Left renal pelvis (tissue), 4 donors: ENCODE measurements at places on chromosomes 5 and 9.

DNA sequence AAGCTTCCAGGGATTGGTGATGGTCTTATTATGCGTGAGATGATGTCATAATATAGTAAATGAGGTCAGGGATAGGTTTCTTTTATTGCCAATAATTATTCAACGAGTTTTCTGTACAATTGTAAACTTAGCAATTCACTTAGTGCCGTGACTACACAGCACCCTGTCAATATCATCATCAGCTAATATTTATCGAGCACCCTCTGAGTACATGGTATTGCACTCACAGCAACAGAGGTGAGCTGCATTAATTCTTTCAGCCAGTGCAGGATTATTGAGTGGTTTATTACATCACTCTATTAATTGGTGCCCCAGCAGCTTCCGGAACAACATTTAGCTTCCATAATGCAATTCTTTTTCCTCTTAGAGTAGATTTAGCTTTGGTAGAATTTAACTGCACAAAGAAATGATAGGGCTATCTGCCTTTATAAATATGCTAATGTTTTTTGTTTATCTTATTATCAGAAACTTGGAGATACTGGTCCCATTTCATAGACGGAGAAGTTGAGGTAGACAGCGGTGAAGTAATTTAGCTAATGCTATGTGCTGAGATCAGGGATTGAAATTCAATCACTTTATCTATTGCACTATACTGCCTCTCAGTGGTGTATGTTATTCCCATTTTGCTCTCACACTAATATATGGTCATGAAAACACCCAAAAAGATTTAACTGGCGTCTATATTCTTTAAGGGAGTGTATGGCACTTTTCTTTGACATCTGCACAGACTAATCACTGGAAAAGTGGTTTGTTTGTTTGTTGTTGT, 726.1 kb upstream of the WWC1 start:
- DNase-seq = no peak

GRCh38 chr9:98852961-98853360, 45.5 kb downstream of the GALNT12 start:
- no peak for DNase-seq

DNA sequence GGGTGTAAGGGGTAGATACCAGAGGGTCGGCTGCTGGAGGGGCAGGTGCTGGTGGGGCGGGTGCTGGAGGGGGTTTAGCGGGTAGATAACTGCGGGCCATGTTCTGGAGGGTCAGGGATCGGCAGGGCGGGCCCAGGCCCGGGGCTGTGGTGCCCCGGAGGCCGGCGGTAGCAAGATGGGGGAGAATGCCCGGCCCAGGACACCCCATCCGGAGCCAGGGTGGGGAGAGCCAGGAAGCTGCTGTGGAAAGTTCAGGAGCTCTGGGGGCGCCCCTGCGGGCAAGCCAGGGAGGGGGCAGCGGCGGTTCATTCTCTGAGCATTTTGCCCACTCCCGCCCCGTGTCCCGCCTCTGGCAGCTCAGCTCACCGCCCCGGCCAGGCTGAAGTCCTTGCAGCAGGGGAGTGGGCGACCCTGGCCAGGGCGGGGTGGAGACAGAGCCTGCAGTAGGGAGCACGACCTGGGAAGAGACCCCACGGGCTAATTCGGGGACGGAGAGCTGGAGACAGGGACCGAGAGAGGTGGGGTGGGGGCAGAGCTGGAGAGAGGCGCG, 538 bp downstream of the PRRT1B start:
- DNase-seq = no peak

DNA sequence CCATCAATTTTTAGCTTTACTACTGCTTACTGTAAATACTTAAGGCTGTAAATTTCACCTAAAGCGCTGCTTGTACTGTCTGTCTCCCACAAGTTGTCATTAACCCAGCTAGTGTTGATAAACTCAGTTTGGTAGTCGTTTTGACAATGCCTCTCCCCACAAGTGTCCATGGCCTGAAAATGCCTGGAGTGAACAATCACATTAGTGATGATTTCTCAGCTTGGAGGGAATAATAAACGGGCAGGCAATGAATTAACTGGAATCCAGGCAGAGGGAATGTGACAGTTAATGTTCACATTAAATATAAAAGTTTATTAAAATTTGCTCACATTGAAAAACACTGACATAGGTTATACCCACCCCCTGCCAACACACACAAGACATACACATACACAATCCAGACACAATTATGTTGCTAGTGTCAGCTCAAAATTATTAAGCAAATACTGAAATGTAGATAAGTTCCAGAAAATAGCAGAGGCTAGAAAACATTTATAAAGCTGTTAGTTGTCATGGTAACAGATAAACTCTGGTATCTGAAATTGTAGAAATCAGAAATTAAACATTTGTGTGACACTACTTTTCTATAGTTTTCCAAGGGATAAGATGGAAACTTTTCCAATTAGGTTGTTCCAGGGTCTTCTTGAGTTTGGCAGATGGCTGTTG, 341.9 kb downstream of the DIRAS2 start:
- no peak for DNase-seq

DNA sequence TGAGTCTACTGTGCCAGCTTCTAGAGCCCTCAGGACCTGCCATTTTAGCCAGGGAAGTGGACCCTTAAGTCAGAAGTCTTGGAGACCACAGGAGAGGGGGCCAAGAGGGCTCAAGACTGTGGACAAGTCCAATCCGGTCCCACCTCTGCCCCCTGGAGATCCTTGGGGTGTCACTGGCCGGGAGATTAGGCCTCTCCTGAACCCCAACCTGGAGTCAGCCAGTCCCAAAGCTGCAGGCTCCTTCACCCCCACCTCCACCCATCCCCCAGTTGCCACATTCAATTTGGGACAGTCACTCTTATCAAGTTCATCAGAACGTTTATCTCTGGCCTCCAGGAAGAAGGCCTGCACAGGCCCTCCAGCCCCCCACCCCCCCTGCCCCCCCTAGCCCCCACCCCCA, 290 bp downstream of the SLC23A1 start:
- DNase-seq = no peak

- DNase-seq = no peak
These were observed 277.7 kb upstream of the PTGER4 start for GRCh38 chr5:40402007-40402364.

DNA sequence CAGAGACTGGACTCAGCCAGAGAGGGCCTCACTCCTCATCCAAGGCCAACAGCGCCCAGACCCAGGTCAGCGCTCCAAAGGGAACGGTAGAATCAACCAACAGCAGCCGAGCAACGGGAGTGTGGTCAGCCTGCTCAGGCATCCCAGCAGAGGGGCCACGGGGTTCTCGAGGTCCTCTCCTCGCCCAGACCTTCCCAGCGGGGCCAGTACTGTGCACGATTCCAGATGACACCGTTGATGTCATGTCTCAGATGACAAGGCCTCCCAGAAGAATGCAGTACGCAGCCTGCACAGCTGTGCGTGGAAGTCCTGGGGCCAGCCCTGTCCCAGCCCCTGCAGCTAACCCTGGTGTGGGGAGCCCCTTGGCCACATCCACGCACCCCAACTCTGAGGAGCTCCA, 141.0 kb upstream of the PPP1R26 start:
- no peak for DNase-seq

GRCh38 chr9:117722108-117722761, 18.0 kb downstream of the TLR4 start:
- no peak for DNase-seq

- no peak for DNase-seq
These were observed 13.9 kb downstream of the LHFPL2 start for GRCh38 chr5:78634634-78635033.

- no peak for DNase-seq
These were observed 47.7 kb downstream of the FTMT start for GRCh38 chr5:121899346-121899745.

DNA sequence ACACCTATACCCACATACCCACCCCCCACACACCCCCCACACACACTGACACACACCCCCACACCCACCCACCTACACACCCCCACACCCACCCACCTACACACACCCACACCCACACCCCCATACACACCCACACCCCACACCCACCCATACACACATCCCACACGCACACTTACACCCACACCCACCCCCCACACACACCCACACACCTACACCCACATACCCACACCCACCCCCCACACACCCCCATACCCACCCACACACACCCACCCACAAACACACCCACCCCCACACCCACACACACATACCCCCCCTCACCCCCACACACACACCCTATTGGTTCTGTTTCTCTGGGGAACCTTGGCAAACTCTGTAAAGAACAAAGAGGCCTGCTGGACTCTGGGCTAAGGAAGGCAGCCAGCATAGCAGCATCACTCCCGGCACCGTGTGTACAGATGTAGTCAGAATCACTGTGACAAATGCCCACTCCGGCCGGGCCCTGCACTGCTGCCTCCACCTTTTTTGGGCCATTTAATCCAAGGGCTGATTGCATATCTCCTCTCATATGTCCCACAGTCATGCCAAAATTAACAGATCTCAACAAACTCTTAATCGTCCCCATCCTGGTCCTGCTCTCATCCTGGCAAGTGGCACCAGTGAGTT, 42.3 kb downstream of the COL23A1 start:
- DNase-seq = no peak

DNA sequence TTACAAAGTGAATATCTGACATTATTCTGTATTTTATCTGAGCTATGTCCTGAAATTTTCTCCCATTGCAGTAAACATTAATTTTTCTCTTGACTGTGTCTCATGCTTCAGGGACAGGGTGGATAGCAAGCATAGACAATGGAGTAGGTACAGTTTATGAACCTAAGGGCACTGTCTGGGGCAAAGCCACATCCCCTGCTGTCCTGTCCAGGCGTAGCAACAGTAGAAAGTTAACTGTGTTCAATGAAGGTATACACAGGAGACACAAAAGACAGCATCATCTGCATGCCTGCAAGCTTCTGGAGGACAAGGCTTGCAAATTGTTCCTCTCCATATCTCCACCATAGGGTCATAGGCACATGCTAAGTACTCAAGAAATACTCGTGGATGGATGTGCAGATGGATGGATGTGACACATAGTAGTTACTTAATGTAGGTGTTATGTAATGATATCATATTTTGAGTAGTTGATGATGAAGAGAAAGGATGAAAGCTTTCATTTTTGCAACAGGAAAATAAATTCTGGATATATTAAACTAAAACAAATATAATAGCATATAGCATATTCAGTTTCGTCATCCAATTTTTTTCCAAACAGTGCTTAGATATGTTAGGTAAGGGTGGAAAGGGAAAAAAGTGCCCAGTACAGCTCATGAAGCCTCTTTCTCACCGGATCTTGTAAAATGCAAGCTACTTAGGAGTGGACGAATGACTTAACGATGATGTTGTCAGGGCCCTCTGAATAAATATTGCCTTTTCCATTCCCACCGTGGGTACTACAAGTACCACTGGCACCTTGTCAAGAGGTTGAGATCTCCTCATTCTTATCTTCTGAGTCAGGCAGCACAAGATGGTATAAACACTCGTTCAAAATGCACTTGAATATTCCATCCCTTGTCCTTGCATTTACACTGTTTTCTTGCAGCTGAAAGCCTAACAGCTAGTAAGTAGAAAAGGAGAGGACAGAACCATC, 19.9 kb upstream of the ZSWIM6 start:
- no peak for DNase-seq

DNA sequence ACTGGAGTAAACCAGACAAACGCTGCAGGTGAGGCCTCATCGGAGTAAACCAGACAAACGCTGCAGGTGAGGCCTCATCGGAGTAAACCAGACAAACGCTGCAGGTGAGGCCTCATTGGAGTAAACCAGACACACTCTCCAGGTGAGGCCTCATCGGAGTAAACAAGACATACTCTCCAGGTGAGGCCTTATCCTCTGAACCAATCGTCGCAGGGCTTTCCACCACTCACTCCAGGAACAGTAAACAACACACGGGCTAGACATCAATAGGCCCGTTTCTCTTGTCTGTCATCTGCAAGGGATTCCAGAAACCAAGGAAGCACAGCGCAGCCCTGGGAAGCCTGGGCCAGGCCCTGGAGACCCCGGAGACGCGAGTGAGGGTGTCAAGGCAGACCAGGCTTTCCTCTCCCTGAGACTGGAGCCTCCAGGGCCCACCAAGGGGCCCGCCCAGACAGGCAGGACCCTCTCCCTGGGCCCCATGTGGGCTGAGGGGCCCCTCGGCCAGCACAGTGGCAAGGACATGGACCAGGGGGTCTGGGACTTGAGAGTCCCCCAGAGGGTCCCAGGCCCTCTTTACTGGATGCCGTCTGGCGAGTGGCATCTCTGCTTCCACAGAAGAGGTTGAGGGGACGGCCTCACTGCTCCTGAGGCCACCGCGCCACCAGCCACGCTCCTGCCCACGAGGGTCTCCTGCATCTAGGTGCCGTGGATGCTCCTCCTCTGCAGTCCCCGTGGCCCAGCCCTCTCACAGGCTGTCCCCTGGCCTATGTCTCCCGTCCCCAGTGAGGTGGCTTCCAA, 26.4 kb upstream of the NSMF start:
- no peak for DNase-seq

- DNase-seq = no peak
These were observed 236.3 kb downstream of the NSG2 start for GRCh38 chr5:174281855-174282254.

DNA sequence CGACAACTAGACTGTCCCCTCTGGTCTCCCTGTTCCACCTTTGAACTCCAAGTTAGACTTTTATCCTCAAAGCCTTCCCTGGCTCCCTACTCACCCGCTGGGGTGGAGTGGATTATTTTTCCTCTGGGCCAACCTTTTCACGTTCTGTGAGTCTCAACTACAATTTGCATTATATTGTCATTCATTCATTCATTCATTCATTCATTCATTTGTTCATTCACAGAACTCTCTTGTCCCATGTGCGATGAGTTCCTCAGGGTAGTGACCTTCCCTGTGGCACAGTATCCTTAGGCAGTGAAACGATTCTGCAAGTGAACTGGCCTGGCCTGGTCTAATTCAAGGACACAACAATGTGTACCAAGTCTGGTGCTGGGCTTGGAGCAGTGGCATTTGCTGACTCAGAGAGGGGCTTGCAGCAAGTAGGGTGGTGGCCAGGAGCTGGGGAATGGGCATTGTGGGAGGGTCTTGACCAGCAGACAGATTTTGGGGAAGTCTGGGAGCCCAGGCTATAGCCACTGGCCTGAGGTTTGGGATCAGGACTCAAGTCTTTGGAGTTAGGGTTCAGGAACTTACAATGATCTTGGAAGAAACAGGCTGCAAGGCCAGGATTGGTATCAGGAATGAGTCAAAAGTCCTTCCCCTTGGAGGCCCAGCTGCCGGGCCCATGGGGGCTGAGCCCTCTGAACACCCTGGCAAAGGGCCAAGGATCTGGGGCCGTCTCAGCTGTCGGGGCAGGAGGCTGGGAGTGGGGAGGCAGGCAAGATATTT, 37.2 kb upstream of the COL15A1 start:
- no peak for DNase-seq

GRCh38 chr5:95609711-95610110, 10.2 kb upstream of the GPR150 start:
- no peak for DNase-seq

DNA sequence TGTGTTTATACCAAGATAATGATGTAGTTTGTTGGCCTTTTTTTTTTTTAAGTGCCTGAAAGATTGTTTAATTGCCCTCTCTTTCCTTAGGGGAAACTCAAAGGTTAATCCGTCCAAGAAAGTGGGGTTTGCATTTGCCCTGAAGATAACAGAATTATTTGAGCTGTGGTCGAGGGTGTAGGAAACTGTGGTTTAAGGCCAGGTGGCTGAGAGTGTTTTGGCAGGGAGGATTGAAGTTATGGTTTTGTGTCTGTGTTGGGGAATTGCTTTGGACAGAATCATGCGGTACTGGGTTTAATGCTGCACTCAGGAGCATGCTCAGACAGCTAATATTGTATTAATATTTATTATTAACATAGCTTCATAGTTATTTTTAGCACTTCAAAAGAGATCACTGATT, 509.8 kb downstream of the EBF1 start:
- DNase-seq = no peak
